ENCODE measurements at places on chromosomes 16 and 17.

GRCh38 chr17:39104657-39105056, 46.8 kb downstream of the PLXDC1 start:
- no peak for DNase-seq

DNA sequence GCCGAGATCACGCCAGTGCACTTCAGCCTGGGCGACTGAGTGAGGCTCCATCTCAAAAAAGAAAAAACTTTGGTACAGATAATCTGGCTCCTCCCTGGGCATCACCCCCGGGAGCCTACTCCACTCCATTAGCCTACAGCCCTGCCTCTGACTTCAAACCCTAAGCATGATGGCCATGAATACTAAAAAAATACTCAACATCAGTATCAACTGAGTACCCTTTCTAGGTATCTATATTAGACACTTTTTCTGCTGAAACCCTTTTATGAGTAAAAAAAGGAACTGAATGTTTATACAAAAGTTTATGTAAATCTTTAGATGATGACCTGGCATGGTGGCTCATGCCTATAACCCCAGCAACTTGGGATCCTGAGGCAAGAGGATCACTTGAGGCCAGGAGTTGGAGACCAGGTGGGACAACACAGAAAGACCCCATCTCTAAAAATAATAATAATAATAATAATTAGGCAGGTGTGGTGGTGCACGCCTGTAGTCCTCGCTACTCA, 6.9 kb downstream of the RDM1 start:
- DNase-seq = no peak

- no peak for DNase-seq
Measured at GRCh38 chr17:6323626-6324356, 111.1 kb downstream of the AIPL1 start.

DNA sequence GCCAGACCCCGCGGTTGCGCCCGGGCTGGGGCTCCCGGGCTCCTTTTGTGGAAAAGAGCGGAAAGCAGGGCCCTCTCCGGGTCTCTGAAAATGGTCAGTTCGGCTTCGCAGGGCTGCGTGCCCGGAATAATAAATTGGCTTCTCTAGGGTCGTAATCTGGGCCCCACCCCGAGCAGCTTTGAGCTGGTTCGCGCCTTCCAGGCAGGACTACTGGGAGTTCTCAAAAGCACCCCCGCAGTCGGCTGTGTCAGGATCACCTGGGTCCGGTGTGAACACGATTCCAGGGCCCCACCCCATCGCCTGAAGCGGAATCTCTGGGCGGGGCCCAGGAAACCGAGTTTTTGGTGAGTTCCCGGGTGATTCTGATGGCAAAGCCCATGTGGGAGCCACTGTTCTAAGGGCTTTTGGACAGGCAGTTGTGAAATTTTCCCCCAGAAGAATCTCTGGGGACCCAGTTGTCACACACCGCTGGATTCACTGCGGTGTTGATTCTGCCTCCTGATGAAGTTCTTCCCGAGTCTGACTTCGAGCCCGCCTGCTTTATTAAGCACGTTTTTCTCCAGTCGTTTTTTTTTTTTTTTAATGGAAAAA, 77.0 kb downstream of the MRC2 start:
- DNase-seq = no peak

GRCh38 chr16:78075800-78076199, 23.7 kb upstream of the WWOX start:
- no peak for DNase-seq

GRCh38 chr16:23145186-23145585, 4.1 kb downstream of the USP31 start:
- DNase-seq = no peak

GRCh38 chr16:2023092-2024031, 3.3 kb upstream of the NHERF2 start:
- DNase-seq = peak; percentile 82

DNA sequence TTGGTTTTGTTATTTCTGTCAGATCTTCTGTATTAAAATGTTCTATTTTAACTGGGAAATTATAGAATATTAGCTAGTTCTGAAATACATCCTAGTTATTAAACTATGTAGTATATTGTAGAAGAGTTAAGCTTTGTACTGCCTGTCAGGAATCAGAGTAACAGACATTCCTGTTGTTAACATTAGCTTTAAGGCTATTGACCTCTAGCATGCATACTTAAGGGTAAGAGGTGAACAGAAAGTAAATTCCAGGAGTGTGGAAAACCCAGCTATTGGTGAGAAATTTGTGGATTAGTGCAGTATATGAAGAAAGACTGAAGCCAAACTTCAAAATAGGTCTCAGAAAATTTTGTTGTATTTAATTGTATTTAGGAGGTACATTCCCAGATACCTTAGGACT, 111.3 kb downstream of the CHD9 start:
- no peak for DNase-seq

DNA sequence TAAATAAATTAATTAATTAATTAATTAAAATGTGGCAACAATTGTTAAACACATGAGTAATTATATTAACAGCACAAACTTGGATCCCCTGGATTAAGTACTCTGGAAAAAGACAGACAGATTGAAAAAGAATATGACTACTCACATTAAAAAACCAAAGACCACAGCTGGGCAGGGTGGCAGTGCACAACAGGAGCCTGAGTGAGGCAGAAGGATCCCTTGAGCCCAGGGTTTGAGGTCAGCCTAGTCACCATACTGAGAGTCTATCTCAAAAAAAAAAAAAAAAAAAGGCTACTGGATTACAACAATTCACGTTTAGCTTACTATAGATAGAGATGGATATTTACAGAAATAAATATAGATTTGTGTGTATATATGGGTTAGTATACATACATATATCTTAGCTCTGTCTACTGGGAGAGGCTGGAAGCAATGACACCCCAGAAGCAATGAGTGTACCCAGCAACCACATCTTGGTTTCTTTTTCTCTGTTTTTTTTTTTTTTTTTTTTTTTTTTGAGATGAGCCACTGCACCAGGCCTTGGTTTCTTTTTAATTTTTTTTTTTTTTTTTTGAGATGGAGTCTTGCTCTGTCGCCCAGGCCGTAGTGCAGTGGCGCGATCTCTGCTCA, 10.6 kb upstream of the SUZ12 start:
- DNase-seq = no peak

- DNase-seq = peak; percentile 34
Measured at GRCh38 chr17:60079401-60080243, 901 bp upstream of the HEATR6 start.

GRCh38 chr17:51807460-51807859, 351.1 kb downstream of the CA10 start:
- no peak for DNase-seq

GRCh38 chr17:78337244-78338109, 22.4 kb downstream of the SOCS3 start:
- peak; percentile 96 for DNase-seq

DNA sequence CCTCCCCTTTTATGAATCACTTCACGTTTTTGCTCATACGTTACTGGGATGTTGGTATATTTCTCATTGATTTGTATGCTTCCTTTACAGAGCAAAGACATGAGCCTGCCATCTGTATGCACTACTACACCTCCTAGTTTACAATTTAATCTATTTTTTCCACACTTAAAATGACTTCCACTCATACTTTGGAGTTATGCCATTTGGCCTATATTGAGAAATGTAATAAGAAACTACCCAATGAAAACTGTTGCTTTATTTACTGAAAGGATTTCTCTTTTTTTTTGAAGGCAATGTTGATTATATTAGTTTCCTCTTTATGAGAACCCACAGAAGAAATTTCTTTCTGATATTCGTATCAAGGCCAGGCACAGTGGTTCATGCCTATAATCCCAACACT, 43.1 kb downstream of the DUSP14 start:
- no peak for DNase-seq

- DNase-seq = no peak
Measured at GRCh38 chr16:56470666-56471065, 19.3 kb downstream of the OGFOD1 start.

DNA sequence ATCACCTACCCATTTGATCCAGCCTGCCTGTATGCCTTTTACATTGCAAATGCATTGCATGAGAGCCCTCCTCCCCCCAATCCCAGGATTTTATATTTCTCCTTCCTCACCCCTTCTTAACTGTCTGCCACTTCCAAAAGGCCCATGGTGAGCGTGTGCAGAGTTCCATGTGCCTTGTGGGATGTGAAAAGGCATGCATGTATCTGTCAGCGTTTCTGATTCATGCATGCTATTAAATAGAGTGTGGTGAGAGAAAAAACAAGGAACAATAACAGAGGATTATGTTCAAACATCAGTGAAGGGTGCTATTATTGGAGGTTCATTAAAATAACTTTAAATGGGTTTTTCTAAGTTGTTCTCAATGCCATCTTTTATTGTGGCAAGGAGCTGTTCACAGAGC, 60.9 kb upstream of the CACNG3 start:
- DNase-seq = no peak

- DNase-seq = peak; percentile 49
Measured at GRCh38 chr17:59372138-59372751, 40.8 kb downstream of the YPEL2 start.

DNA sequence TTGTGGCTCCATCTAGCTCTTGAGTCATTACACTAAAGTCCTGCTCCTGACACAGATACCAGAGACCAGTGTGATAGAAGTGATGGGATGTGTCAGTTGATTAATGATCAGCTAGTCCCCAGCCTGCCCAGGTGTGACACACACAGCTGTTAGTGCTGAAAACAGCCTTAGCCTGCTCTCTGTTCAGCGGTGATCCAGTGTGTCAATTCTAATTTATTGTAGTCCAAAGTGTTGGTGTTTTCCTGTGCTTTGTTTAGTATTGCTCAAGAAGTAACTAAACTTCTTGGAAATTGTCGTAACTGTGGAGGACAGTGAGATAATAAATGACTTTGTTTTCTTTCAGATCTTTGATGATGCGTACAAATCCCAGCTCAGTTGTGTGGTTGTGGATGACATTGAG, 92.3 kb downstream of the WNT3 start:
- no peak for DNase-seq

- DNase-seq = peak; percentile 85
Measured at GRCh38 chr17:49779739-49780231, 8.7 kb upstream of the KAT7 start.

DNA sequence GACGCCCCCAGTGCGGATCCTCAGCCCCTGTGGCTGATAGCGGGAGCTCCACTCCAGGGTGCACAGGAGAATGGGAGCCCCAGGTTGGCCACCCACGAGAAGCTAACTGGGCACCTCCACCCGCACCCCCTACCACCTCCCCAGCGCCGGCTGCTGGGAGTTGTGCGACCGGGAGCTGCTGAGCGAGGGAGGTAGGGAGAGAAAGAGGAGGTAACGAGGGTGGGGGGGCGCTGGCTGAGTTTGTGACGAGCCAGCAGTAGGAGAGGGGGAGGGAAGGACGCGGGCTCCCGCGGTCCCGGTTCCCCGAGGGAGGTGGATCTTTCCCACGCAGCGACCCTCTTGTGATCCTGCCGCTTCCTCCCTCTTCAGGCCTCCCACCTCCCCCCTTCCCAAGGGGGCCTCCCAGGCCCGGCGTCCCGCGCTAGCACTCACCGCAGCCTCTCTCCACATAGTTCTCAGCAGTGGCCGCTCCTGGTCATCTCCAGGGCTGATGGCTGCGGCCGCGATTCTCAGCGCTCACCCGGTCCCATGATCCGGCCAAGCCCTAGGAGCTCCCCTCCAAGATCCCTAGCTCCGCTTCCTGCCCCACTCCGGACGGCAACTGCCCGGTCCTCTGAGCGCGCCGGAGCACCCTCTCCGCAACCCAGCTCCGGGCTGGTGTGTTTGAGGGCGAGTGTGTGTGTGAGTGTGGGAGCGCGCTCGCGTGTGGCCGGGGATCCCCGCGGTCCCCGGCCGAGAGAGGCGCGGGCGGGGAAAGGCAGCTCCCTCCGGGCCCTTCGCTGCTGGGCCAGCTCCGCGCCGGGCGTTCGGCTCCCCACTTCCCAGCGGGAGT, at the start of gene GRIN2A:
TSS of gene GRIN2A (minus strand) at position 207 of the 832 bp plus-strand sequence. CDS start 2,017 bp downstream, outside the sequence.
- no peak for DNase-seq

DNA sequence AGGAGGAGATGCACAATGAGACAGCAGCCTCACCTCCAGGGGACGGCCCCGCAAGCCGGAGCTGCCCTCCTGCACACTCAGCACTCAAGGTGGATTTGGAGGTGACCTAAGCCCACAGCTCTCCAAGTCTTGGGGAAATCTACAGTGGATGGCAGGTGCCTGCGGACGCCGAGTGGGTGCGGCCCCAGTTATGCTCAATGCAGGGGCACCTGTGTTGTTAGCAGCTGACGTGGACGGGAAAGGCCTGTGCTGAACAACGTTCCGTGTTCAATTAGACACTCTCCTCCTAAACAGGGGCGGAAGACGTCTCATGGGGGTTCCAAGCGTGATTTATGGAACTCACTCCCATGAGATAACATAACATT, 22.0 kb upstream of the METRNL start:
- DNase-seq = no peak

GRCh38 chr16:86854626-86855294, 276.4 kb downstream of the FOXL1 start:
- peak; percentile 43 for DNase-seq

- DNase-seq = no peak
Measured at GRCh38 chr16:72201387-72201786, 29.4 kb upstream of the PMFBP1 start.

DNA sequence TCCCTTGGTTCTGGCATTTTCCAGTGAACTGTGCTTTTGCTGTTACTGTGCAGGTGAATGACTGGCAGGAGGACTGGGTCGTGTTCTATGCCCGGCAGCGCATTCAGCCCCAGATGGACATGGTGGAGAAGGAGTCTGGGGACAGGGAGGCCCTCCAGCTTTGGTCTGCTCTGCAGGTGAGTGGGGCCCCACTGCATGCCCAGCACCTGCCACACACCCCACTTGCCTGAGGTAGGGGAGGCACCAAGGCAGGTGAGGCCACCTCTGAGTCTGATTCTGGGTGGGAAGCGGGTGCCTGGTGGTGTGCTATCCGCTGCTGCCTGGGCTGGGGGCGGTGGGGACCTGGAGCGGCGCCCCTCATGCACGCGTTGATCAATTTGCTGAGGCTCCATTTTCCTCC, 9.0 kb upstream of the FN3K start:
- no peak for DNase-seq

DNA sequence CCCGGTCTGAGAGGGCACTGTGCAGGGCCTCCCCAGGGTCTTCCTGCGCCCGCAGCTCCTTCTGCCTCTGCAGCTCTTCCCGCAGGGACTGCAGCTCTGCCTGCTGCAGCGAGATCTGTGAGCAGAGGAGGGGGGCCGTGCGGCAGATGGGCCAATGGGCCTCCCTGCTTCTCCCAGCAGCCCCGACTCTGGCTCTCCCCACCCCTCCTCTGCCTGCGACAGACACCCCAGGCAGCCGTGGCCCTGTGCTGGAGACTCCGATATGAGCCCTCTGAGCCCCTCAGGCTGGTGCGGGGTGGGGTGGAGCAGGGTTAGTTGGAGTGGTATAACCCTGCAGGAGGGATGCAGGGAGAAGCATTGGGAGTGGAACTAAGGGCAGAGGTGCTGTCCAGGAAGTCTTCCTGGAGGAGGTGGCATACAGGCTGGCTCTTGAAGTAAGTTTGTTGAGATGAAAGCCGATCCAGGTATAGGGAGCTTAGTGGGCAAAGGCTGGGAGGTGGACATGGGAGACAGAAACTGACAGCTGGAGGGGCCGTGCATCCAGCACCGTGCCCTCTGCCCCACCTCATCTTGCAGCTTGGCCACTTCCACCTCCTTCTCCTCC, 5.0 kb downstream of the THOC6 start:
- DNase-seq = no peak

DNA sequence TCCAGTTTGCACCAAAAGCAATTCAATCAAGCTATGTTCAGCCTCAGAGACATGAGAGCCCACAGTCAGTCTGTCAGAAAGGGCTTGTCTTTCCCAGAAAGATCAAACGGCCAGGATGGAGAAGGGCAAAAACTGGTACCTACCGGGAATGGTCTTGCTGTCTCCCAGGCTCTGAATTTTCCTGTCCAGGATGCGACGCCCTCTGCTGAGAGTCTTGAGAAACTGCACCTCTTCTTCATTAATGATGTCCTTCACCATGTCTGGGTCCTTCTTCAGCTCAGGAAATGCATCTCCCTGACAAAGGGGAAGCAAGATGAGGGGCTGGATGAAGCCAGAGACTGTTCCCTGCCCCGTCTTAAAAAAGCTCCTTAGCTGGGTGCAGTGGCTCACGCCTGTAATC, 15.8 kb upstream of the EXOSC6 start:
- peak; percentile 46 for DNase-seq
